ENCODE measurements at places on chromosomes 7 and 10. TPM values are rescaled to one million over a fixed set of nuclear protein-coding genes. Genes with fewer than 3 reads are reported as not detected.

VSTM2A gene
- 0.10 TPM for total RNA-seq

ENO4 gene
- 0.20 TPM for total RNA-seq

- peak; percentile 82 for ATAC-seq
Observed at GRCh38 chr7:95545007-95545615, 51.2 kb downstream of the PDK4 start.

NCF1 gene
- 2.8 TPM for total RNA-seq

CPA4 gene
- total RNA-seq, result not detected

DNA sequence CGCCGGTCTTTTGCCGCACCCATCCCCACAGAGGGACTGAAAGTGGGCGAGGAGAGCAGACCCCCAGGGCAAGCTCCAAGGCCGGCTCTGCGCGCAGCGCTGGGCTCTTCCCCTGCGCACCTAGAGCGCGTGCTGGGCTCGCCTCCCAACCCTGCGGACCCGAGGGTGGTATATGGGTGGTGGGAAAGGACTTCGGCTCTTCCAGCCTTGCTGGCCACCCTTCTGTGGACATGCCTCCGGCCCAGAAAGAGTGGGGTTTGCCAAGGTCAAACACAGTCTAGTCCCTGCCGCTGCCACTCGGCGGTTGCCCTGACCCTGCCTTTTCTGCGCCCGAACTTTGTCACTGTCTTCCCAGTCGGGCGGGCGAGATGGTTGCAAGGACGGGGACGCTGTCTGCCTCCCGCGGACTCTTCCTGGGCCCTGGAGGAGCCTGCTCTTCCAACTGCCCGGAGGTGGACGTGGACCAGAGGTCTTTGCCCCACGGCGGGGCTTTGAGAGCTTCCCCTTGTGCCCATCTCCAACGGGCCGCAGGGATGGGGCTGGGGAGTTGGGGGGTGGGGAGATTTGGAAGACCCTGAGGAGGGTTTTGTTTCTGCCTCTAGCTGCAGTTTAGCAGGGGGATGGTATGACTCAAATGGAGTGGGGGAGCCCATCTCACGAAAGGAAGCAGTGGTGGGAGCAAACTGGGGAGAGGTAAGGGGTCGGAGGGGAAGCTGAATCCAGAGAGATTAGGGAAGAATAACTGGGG, 1.5 kb downstream of the ADCY1 start:
- no peak for ATAC-seq

BLVRA gene
- 102 TPM for total RNA-seq

GRCh38 chr10:48459270-48460150, 145.4 kb downstream of the ARHGAP22 start:
- ATAC-seq, result no peak

GRCh38 chr10:104664205-104664604, 23.1 kb downstream of the SORCS3 start:
- no peak for ATAC-seq

DNA sequence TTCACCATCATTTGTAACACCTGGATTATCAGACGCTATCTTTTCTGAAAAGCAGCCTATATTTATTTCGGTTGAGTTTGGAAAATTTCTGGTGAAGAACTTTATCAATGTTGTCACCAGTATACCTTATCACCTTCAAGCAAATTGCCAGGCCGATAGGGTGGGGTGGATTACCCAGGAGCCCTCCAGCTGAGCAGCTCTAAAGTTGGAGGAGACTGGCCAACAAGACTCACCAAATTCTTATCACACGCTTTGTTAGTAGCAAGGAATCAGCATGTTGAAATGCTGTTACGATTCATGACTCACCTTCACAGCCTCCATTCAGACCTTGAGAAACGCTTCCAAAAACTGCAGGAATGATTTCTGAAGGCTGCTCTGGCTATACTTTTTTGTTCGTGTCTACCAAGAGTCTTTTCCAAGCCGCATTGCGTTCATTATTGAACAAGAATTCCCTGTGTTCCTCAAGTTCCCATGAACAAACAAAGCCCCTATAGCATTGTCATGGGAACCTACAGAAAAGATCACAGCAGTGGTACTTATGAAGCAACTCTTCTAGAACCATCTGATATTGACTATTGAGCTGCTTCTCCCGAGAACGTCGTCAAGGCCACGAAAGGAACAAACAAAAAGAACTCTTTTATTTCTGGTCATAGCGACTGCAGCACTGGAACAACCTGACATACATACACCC, 291.4 kb downstream of the SFMBT2 start:
- ATAC-seq, result no peak

- no peak for ATAC-seq
Observed at GRCh38 chr7:138116141-138116540, 39.9 kb downstream of the AKR1D1 start.

PWWP2B gene
- total RNA-seq, result 17.1 TPM

DNA sequence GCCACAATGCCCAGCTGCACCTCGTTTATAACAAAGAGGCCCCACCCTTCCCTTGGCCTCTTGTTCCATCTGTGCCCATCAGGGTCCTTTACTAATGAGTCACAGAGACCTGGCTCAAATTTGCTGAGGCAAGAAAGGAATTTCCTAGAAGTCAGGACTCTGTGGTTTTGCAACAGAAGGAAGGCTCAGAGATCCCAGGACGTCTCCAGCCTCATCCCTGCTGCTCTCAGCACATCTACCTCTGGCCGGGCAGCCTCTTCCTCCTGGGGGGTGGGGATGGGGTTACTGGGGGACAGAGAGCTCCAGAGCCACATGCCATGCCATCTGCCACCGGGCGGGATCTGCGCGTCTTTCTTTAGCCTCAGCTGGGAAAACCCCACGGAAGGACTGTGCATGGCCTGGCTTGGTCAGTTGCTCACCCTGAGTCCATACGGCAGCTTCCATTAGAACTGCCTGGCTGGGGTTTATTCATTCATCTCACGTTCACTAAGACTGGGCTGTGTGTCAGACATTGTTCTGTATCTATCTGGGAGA, 41.9 kb upstream of the PSMG3 start:
- no peak for ATAC-seq

DNA sequence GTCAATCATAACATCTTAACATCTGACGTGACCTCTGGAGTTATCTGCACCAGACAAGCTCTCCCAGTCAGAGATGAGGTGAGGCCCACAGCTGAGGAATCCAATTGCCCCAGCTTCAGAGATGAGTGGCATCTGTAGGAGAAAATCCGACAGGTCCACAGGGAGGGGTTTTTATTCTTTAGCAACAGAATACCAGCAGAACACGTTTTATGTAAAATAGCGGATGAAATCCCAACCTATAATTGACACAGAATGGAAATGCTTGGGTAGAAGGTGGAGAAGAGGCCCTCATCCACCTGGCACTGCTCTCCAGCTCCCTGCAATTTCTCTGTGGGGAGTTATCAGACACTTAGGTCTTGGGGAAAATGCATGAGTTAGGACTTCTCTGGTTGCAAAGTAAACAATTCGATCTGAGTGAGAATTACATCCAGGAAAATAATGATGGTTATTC, 144.2 kb upstream of the NRP1 start:
- no peak for ATAC-seq

GRCh38 chr7:88801046-88801445, 5.5 kb upstream of the TEX47 start:
- no peak for ATAC-seq

- no peak for ATAC-seq
Observed at GRCh38 chr7:28395831-28396230, 16.5 kb upstream of the CREB5 start.

ACTR3C gene
- 8.2 TPM for total RNA-seq

DNA sequence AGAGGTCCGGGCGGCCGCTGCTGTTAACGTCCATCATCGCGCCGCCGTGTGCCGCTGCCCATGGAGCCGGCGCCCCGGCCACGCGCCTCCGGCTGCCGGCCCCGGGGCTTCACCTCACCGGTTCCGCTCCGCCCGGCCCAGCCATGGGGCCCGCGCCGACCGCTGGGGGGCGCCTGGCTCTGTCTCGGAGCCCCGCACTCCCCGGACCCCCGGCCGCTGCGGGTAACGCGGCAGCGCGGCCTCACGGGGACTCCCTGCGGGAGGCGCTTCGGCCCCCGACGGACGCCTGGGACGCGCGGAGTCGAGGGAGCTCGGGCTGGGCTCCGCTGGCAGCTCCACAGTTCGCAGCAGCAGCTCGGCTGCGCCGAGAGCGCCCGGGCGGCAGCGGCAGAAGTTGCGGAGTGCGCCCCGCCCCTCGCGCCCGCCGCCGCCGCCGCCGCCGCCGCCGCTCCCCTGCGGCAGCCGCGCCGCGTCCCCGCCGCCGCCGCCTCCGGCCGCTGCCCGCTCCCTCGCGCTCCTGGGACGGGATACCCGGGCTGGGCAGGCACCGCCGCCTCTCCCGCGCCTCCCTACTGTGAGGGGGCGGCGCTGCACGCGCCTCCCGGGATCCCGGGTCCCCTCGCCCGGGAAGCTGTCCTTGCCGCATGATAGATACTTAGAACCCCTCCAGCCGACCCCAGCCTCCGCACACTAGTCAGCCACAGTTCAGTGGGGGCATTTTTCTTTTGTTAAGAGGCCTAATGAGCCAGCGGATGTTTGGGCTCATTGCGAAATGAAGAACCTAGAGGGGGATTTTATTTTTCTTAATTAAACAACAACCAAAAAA, at the start of gene HTR7:
HTR7 (minus strand) TSS at position 405 of the 826 bp plus-strand sequence; CDS start at position 37, 368 bp downstream.
- ATAC-seq, result peak; percentile 87

TDRD1 gene
- total RNA-seq, result not detected

GRID2IP gene
- total RNA-seq, result not detected

DNA sequence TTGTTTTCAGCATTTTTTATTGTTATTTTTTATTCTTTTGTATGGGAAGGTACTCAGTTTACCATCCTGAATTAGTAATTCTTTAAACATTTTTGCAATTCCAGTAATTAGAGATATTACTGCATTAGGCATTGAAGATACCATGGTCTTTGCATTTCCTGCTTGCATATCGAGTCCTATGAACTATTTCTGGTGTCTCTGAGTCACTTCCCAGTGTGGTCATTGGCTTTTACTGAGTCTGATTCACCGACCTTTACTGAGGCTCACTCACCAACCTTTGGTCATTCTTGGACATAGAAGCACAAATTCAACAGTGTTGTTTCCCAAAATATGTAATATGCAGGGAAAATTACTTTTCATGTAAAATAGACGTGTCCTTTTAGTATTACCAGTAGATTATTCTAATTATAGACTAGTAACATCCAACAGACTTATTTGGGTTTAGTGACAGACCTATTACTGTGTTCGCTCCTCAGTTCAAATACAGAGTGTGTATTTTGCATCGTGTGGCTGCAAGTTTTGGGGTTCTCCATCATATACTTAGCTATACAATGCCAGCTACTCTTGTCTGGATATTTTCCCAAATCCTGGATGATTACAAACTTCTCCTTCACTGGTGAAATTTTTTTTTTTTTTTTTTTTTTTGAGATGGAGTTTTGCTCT, 180.7 kb upstream of the PRSS1 start:
- no peak for ATAC-seq

- ATAC-seq, result no peak
Observed at GRCh38 chr10:79932841-79933379, 16.0 kb downstream of the SFTPD start.

TMEM26 gene
- 1.7 TPM for total RNA-seq

STAMBPL1 gene
- total RNA-seq, result 19.9 TPM

HIP1 gene
- total RNA-seq, result 27.1 TPM

GRCh38 chr7:92708111-92709042, 118.2 kb upstream of the FAM133B start:
- no peak for ATAC-seq

GRCh38 chr7:79425665-79426064, 27.8 kb downstream of the MAGI2 start:
- no peak for ATAC-seq

INSYN2A gene
- 0.40 TPM for total RNA-seq

DNA sequence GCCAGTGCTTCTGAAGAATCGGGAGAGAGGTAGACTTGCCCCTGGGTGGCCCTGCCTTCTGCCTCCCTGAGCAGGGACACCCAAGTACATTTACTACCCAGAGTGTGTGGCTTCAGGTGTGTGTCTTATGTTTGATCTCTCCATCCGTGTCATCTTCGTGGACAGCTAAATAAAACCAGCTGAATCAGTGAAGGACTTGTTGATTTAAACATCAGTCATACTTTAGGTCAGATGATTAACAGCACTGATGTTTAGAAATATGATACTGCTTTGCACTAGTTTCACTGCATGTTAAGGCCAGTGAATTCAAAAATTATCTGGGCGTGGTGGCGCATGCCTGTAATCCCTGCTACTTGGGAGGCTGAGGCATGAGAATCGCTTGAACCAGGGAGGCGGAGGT, 4.0 kb downstream of the MTG1 start:
- ATAC-seq, result no peak

PTF1A gene
- total RNA-seq, result not detected

- ATAC-seq, result no peak
Observed at GRCh38 chr10:86946213-86947155, 10.9 kb downstream of the MMRN2 start.

DNA sequence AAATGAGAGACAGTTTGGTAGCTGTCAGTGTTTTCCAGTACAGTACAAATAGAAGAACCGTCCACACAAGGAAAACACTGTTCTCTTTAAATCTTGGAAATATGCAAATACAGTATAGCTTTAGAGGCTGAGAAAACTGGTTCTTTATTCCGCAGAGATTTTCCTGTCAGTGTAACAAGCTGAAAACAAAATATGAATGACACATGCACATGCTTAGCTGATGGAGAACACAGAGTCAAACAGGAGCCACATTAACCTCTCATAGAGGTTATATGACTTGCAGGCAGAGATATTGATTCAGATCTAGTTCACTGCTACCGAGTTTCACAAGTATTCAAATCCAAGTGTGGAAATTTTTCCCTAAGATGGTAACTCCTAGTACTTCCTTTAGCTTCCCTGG, 135.2 kb upstream of the C1QL3 start:
- no peak for ATAC-seq

CYP3A7 gene
- total RNA-seq, result not detected

- ATAC-seq, result no peak
Observed at GRCh38 chr7:1617957-1618356, 48.1 kb upstream of the PSMG3 start.

CDH23 gene
- 33.5 TPM for total RNA-seq

TWIST1 gene
- 13.7 TPM for total RNA-seq

DNA sequence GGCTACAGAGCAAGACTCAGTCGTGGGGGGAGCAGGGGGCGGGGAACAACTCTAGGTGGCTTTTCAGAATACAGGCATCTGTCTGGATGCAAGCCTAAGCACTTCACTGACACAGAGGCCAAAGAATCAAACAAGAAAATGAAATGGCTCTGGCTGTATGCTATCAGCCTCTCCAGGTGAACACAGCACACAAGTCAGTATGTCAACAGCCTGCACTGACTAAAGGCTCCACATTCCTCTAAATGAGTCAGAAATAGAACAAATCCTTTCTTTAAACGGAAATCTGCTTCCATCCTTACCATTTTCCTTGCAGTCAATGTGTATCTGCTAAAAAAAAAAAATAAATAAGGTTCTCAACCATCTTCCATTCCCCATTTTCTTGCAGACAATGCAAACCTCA, 88.3 kb downstream of the ARMH3 start:
- ATAC-seq, result no peak

DNA sequence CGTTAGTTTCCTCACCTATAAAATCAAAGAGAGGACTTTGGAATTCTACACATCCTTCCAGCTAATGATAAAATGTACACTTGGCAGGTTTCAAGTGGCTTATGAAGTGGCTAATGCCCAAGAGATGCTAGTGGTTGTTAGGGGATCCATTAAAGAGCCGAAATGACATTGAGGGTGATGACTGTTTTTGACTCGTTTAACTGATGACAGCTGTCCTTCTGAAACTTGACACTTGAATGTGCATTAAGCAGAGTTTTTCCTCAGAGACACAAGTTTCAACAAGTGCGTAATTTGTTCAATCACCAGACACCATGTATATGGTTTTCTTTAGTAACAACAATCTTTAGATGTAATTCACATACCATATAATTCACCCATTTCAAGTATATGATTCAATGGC, 1.6 kb upstream of the PRF1 start:
- no peak for ATAC-seq

PDLIM1 gene
- 73.9 TPM for total RNA-seq

SAP25 gene
- total RNA-seq, result not detected

Data from gastroesophageal sphincter (tissue), 4 donors.